ENCODE measurements at places on chromosomes 13 and 19. TPM values are rescaled to one million over a fixed set of nuclear protein-coding genes. Genes with fewer than 3 reads are reported as not detected.

ERFL gene
- total RNA-seq: not detected

SLC6A16 gene
- 1.6 TPM for total RNA-seq

FPR3 gene
- not detected for total RNA-seq

TICAM1 gene
- 19.0 TPM for total RNA-seq

CD209 gene
- total RNA-seq: not detected

FCAR gene
- not detected for total RNA-seq

NXNL1 gene
- total RNA-seq: not detected

ZNF302 gene
- total RNA-seq: 15.6 TPM

All from endothelial cell of umbilical vein (primary cell).